ENCODE measurements at places on chromosomes 6 and 20. TPM values are rescaled to one million over a fixed set of nuclear protein-coding genes. Genes with fewer than 3 reads are reported as not detected.

DNA sequence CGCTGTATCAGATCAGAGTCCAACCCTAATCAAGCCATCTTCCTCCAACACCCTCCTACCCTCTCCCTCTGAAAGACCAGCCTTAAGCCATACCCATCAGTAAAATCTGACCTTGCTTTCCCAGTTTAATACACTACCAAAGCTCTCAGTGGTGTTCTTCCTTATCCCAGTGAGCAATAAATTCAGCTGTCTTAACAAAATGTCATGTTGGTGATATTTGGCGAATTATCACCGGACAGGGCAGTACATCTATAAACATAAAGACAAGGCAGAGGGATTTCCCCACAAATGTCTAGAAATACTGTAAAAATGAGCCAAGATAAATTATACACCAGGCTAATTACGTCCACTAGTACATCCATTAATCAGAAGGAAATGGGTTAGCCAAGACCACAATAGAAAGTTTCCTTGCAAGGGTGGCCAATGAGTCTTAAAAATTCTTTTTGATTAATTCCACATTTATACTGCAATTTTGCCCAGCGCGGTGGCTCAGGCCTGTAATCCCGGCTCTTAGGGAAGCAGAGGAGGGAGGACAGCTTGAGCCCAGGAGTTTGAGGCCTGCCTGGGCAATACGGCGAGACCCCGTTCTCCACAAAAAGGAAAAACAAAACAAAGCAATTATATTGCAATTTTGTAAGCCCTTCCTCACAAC, 905 bp downstream of the RARS2 start:
- DNase-seq: peak; percentile 32

DNA sequence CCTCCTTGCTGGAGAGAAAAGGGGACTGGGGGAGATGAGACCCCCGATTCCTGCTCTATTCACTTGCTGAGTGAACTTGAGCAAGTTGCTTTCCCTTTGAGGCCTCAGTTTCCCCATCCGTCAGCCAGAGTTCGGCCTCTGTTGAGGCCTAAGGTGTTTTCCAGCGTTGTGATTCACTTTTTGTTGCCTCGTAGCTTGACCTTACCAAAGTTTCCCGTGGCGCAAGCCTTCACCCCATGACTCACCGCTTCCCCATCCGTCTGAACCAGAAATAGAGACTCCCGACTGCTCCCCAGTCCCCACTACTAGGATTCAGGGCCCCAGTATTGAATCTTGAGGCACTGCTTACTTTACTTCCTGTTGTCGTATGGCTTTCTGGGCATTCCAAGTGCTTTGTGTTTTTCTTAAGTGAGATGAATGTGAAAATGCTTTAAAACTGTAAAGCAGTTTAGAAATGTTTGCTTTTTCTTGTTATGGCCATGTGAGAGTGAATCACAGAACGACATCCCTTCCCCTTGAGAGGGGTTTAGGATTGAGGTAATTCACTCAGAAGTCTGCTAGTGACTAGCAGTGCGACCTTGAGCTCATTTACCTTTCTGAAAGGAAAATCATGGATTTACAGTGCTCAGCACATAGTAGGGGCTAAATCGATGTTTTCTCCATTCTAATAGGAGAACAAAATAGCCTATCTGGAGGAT, 1.2 kb downstream of the CHMP4B start:
- DNase-seq: peak; percentile 81

GRCh38 chr6:132404736-132405135, 3.5 kb upstream of the MOXD1 start:
- DNase-seq: no peak

DNA sequence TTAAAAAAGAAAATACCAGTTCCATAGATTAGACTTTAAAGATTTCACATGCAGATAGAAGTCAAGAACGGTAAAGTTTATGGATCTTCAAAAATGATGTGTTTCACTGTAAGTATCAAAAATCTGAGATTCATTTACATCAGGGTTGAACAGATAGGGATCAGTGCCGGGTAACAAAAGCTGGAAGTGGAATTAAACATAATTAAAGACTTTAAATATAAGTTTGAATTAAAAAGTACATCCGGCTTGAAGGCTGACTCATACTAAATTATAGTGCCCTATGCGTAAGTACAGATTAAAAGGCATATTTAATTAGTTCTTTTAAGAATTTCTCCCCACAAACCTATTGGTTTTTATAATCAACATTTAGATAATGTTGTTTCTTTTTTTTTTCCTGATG, 312.7 kb downstream of the PRL start:
- DNase-seq: no peak

GPLD1 gene
- total RNA-seq: 0.27 TPM

ADRM1 gene
- 81.3 TPM for total RNA-seq

OR2H2 gene
- total RNA-seq: not detected
